DMS 273 treated with DMSO at 0.1 percent for 48 hours (cell line): ENCODE measurements at places on chromosomes 5 and 9.

GRCh38 chr9:136088939-136089696, 6.0 kb downstream of the NACC2 start:
- DNase-seq: no peak

DNA sequence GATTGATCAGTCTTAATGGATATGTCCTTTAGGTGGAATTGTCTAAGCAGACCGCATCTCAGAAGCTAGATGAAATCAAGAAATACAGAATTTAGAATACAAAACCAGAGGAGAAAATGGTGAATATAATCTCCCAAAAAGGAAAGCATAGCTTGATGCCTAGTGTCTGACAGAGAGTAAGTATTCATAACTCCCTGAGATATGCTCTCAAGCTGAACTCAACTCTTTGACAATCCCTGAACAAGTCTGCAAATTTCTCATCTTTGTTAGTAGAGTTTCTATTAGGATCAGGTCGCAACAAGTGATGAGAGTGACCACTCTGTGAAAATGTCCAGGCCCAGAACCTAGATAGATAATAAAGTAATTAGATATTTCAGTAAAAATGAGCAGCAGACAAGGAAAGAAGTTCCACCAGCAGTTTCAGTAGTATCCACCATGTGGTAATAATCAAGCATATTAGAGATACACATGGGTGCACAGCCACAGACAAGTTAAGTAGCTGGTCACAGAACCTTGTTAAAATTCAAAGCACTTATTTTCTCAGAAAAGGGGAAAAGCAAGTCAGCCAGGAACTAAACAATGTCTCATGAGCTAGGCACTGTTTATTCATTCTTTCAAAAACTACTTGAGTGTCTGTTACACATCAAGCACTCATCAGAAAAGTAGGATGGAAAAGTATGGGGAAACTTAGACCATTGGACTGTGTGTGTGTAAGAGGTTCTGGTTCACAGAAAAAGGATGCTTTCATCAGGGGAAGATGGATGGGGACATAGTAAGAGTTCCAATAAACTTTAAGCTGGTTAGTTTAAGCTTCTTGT, 481.5 kb upstream of the TUSC1 start:
- no peak for DNase-seq

- DNase-seq: no peak
Observed at GRCh38 chr5:160352308-160352707, 18.1 kb downstream of the C1QTNF2 start.

GRCh38 chr9:38671748-38672147, 48.2 kb downstream of the FAM240B start:
- DNase-seq: no peak

DNA sequence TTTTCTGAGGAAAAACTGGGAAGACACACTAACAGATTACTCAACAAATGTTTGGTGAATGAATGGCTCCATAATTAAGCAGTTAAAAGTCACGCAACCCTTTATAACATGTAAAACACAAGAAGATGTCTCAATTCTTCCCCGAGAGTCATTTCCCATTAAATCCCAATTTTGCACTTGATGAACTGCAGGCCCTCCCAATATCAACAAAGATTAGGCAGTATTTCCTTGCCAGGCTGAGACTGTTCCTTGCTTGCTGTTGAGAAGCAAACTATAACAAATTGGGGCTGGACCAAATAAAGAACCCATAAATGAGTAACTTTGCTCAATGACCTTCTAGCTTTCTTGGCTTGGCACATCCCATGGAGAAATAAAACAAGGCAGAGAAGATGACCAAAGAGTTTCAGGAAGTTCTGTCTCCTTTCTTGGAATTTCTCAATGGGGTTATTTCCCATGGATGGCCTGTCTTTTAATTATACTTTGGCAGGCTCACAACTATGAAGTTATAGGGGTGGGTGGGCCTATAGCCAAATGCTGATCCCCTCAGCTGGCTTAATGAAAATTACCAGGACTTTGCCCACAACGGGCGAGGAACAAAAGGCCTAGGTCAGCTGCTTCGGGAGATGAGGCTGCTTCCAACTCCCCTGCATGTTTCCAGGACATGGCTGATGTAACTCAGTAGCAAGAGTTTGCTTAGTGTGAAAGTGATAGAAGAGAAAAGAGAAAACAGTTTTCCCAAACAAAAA, 243.1 kb upstream of the RFX3 start:
- DNase-seq: no peak

DNA sequence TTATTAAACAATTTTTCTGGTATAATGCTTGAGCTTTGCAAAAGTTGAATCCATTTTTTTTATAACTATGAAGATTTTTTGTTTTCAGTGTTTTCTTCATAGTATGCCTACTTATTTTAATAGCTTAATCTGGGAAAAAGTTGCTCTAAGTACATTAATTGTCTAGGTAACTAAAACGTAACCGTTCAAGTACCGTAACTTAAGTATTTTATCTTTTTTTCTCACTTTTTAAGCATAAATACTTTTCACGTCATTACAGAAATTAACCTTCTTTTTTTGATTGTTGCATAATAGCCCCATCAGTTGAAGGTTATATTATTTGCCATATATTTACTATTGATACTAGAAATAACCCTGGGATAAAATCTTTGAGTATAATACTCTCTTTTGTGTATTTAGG, 15.2 kb downstream of the TNPO1 start:
- no peak for DNase-seq

- DNase-seq: no peak
Observed at GRCh38 chr9:86347991-86348390, 6.2 kb downstream of the TUT7 start.

DNA sequence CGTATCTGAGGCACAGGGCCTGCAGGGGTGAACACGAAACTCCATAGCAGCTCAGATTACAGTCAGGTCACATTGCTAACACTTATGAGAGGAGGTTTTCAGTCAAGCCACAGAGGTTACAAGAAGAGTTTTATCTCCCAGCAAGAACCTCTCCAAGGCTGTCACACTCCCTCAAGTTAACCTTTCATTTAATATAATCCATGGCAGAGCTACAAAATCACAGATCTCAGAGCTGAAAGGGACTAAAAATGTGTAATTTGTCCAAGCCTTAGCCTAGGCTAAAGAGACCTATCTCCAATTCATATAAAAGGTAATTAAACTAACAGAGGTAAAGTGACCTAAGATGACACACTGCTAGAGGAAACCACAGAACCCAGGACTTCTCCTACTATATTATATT, 57.2 kb downstream of the MLANA start:
- no peak for DNase-seq

- no peak for DNase-seq
Observed at GRCh38 chr5:151048526-151048925, 28.1 kb downstream of the GPX3 start.

- DNase-seq: no peak
Observed at GRCh38 chr9:133954862-133955529, 37.1 kb downstream of the VAV2 start.

DNA sequence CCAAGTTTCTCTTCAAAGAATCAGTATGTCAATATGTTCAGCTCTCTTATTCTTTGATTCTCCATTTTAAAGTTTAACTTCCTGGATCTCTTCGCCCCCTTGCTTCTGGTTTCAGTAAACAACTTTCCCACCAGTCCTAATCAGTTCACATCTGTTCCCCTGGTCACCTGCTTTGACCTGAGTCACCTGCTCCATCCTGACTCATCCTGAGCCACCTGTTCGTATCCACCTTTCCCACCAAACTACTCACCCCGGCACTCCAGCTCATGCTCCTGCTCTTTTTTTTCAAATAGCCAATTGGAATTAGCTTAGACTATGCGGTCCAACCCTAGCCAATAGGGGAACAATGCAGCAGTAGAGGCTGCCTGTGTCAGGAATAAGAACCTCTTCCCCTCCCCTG, 23.6 kb upstream of the CSF1R start:
- DNase-seq: no peak

- DNase-seq: no peak
Observed at GRCh38 chr5:132668706-132669454, 4.9 kb upstream of the IL4 start.

DNA sequence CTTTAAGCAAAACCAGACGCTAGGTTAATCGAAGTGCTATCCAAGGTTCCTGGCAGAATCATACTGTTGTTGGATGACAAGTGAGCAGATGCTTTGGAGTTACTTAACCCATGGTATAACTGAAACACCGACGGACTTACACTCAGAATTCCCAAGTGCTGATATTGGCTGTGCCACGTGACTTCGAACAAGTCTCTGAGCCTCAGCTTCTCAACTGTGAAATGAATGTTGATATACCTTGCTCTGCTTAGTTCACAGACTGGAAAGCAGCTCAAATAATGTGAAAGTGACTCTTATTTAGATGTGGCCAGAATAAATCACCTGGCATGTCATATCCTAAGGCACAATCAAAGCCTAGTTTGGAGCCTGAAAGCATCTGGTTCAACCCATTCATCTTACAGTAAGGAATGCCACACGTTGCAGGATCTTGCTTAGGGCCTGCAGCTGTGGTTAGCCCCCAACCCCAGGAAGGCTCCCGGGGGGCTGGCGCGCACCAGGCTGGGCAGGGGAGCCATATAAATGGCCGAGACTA, 759 bp downstream of the GEMIN5 start:
- DNase-seq: no peak

- no peak for DNase-seq
Observed at GRCh38 chr9:37038302-37038942, 4.4 kb upstream of the PAX5 start.

GRCh38 chr9:123669346-123669745, 260.6 kb downstream of the DENND1A start:
- DNase-seq: no peak

- no peak for DNase-seq
Observed at GRCh38 chr5:106408141-106408540, 1262.6 kb downstream of the EFNA5 start.

DNA sequence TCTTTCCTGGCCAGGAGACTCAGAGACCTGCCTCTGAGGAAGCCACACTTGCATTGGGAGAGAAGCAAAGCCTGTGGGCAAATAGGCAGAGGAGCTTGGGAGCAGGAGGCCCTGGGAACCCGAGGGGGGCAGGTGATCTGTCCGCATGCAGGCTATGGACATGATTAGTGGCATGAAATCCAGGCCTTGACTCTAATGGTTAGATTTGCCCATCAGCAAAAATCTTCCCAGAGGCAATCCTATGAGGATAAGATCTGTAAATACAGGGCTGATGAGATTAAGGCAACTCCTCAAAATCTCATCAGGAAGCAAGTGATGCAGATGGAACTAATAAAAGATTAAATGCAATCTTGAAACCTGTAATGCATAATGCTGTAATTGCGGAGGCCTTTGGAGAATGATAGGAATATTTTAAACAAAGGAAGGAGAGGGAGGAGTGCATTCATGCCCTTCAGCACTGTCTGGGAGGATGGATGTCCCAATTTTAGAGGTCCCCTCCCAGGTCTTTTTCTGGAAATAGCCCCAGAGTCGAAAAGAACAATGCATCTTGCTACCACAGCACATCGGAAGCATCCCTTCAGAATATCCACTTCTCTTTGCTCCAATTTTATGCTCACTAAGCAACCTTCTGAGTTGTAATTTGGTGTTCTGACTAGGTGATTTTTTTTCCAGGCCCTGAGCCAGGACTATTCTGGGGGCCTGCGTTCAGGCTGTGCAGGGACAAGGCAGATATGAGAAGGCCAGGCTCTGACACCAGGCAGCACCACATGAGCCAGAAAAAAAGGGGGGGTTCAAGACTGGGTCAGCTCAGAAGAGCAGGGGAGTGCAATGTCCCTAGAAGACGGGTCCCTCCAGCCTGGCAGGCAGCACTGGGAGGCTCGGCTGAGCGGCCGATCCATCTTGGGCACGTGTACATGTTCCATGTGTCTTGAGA, 66.5 kb downstream of the MED10 start:
- no peak for DNase-seq

GRCh38 chr5:164422400-164422799, 917.0 kb downstream of the MAT2B start:
- DNase-seq: no peak

- no peak for DNase-seq
Observed at GRCh38 chr9:114461468-114461867, 43.8 kb downstream of the WHRN start.

GRCh38 chr9:69877852-69878514, 57.4 kb downstream of the CFAP95 start:
- DNase-seq: no peak

GRCh38 chr5:39019254-39019653, 54.9 kb downstream of the RICTOR start:
- DNase-seq: no peak

DNA sequence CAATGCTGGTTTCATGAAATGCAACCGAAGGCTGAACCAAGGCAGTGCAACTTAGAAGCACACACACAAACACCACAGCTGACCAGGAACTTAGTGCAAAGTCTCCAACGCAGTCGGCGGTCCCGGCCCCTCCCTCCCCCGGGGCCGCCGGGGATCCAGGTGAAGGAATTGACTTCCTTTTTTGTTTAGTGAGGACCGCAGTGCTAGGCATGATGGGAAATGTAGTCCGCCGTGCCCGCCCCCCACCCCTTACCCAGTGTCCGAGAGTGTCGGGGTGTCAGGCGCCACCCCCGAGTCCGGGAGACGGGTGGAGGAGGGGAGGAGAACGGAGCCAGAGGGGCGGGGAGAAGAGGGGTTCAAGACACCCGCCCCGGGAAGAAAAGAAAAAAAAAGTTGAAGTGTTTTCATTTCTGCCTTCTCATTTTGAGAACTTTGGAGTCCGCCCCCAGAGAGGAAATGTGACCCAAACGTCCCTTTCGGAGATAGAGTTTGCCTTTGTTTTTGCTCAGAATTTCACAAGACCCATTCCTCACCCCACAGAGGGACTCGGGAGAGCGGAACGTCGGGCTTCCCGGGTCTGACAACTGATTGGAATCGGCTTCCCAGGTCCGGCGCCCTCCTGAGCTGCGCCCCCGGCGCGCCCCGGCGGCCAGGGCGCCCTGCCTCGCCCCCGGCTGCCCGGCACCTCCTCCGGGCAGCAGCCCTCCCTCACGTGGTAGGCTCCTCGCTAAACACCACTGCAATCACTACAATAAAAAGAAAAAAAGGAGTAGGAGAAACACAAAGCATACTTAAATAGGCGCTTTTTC, 2.0 kb downstream of the IER5L start:
- DNase-seq: peak; percentile 63

DNA sequence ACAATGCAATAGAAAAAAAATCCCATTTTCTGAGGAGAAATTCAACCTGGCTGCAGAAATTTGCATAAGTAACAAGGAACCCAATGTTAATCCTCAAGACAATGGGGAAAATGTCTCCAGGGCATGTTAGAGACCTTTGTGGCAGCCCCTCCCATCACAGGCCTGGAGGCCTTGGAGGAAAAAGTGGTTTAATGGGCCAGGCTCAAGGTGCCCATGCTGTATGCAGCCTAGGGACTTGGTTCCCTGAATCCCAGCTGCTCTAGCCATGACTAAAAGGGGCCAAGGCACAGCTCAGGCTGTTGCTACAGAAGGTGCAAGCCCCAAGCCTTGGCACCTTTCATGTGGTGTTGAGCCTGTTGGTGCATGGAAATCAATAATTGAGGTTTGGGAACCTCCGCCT, 66.5 kb downstream of the ALDH1A1 start:
- no peak for DNase-seq

DNA sequence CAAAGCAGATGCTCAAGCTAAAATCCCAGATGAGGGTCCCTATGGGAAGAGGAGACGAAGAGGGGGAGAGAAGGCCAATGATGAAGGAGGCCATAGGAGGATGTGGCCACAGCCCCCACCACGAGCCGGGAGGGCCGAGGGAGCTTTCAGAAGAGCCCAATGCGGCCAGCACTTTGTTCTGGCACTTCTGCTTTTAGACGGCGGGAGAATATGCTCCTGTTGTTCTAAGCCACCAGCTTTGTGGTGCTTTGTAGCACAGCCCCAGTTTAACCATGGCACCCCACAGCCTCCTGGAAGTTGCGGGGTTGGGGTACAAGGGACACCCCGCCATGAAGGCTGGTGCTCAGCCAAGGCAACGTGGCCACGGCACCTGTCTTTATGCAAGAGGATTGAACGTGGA, 33.4 kb downstream of the LPCAT1 start:
- DNase-seq: no peak
